ENCODE measurements at places on chromosomes 5 and 9. TPM values are rescaled to one million over a fixed set of nuclear protein-coding genes. Genes with fewer than 3 reads are reported as not detected.

The BRD8 gene
- 72.2 TPM for polyA plus RNA-seq

- DNase-seq = peak; percentile 36
Measured at GRCh38 chr5:14186059-14186830, 43.1 kb downstream of the TRIO start.

The GRM6 gene
- not detected for polyA plus RNA-seq

DNA sequence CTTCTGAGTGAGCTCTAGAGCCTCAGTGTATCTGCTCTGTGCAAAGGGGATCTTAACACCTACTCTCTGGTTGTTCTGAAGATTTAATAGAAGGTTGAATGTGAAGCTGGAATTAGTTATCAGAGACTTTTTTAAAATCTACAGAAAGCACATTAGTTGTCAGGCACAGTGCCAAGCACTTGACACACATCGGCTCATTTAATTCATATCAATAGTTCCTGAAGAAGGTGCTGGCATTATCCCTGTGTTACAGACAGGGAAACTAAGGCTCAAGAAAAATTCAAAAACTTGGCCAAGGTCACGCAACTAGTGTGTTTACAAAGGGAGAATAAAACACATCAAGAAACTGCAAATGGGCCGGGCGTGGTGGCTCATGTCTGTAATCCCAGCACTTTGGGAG, 80.2 kb downstream of the FGF18 start:
- DNase-seq = no peak

- no peak for DNase-seq
Measured at GRCh38 chr5:71923755-71924154, 183.5 kb upstream of the MAP1B start.

GRCh38 chr9:127084076-127085039, 38.1 kb downstream of the ANGPTL2 start:
- no peak for DNase-seq

DNA sequence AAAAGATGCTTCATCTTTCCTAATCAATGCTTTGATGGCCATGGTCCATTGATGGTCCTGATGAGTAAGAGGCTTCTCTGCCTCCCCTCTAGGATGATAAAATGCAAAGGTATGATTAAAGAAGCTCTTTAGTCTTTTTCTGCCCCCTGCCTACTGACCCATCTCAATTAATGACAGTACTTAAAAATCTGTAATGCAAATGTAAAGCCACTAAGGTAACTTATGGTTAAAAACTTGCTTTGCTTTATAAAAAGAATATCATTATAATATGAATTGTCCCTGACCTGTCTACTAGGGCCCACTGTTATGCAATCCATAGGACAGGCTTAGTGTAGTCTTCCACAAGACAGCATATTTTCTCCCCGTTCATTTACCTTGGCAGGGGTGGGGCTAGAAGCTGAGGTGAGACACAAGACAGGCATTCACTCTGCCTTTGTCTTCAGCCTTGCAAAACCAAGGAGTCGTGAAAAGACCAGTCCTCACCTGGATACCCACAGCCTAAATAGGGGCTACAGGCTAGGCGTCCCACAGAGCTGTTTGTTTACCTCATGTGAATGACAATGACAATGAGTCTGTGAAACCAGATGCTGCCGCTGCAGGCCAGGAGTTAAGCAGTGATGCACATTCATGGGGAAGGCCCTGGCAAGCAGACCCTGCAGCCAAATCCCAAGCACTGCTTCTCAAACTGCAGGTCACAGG, 60.4 kb downstream of the BNC2 start:
- no peak for DNase-seq

GRCh38 chr5:143716881-143717280, 95.1 kb upstream of the HMHB1 start:
- DNase-seq = no peak

- DNase-seq = no peak
Measured at GRCh38 chr9:35051069-35051967, 21.1 kb downstream of the VCP start.

DNA sequence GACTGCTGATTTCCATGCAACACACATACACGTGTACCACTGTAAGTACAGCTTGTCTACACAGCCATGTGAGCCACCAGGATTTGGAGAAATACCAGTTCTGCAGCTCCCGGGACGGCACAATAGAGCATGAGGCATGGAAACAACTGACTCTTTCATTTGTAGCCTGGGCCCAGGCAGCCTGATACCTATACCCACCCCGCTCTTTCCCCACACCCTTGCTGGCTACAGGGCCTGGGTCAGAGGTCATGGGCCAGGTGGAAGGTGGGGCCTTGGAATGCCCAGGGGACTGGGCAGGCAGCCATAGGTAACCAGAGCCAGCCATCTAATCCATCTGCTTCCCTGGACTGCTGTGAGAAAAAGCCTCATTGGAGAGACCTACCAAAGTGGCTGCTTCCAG, 39.0 kb upstream of the ZSWIM6 start:
- no peak for DNase-seq

GRCh38 chr5:163478126-163478981, 17.9 kb downstream of the HMMR start:
- DNase-seq = no peak

The ADAMTS2 gene
- 25.8 TPM for polyA plus RNA-seq

DNA sequence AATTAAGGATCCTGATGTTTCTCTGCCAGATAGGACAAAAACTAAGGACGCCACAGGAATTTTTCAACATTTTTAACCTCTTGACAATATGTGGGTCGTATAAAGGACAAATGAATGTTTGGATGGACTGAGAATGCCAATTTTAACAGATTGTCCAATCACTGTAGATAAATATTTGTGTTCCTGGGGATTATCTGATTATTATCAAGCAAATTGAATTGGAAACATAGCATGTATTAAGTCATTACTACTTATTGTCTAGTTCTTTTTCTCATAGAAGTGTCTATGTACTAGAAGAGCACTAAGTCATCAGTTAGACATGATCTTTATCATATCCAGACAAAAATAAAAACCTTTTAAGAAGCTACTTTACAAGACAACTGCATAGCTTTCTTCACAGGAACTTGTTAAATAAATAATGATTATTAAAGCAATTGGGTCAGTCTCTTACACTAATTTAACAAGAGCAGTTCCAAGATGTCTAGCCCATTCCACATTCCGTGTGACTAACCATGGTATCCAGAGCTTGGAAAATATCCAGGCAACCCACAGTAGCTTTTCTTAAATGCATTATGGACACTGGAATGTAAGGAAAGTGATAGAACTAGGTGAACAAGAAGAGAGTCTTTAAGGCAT, 127.5 kb upstream of the CDKN2B start:
- DNase-seq = peak; percentile 61

DNA sequence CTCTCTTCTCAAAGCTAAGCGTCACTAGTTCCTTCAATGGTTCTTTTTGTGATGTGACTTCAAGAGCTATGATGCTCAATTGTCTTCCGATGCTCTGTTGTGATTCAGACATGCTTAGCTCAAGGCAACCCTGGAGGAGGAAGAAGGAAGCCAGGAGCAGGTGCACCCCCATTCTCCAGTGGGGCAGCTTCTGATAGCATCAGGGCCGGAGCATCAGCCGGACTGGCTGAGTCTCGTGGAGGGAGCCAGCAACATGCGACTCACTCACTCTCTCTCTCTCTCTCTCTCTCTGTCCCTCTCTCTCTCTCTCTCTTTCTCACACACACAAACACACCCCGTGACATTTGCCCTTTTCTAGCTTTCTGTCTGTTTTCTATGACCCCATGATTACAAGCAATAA, 140.2 kb downstream of the HSD17B3 start:
- no peak for DNase-seq

The TCOF1 gene
- 6.5 TPM for polyA plus RNA-seq

All from AG04450 (cell line).